MV-4-11 (cell line): ENCODE measurements at places on chromosomes 13 and 19.

GRCh38 chr19:41570639-41571112 is 5.3 kb upstream of the CEACAM21 start:
- DNase-seq = peak; percentile 83

- no peak for DNase-seq
These were observed 40.3 kb upstream of the SGCG start for GRCh38 chr13:23140492-23140891.

GRCh38 chr13:29730253-29730652 is 120.2 kb downstream of the UBL3 start:
- DNase-seq = no peak

GRCh38 chr13:43985422-43986072 is 105.8 kb downstream of the LACC1 start:
- DNase-seq = no peak

GRCh38 chr13:37531049-37531448 is 67.5 kb downstream of the POSTN start:
- no peak for DNase-seq

GRCh38 chr13:48501705-48502104 is 31.2 kb downstream of the RCBTB2 start:
- peak; percentile 31 for DNase-seq

DNA sequence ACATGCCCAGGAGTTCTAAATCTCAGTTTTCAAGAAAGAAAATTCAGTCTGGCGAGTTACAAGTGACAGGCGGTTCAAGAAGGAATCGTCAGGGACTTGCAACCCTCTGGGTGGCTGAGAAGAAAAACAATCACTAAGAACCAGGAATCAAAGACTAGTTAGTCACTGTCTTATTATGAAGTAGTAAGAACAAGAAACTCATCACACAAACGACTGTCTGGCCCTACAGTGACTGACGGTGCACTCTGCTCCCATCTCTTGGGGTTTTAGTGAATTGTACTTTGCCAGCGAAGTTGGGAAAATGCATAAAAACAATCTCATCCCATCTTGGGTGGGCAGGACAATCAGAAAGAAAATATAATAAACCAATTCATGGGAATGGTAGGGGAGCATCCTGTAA is 63.7 kb upstream of the SACS start:
- no peak for DNase-seq

DNA sequence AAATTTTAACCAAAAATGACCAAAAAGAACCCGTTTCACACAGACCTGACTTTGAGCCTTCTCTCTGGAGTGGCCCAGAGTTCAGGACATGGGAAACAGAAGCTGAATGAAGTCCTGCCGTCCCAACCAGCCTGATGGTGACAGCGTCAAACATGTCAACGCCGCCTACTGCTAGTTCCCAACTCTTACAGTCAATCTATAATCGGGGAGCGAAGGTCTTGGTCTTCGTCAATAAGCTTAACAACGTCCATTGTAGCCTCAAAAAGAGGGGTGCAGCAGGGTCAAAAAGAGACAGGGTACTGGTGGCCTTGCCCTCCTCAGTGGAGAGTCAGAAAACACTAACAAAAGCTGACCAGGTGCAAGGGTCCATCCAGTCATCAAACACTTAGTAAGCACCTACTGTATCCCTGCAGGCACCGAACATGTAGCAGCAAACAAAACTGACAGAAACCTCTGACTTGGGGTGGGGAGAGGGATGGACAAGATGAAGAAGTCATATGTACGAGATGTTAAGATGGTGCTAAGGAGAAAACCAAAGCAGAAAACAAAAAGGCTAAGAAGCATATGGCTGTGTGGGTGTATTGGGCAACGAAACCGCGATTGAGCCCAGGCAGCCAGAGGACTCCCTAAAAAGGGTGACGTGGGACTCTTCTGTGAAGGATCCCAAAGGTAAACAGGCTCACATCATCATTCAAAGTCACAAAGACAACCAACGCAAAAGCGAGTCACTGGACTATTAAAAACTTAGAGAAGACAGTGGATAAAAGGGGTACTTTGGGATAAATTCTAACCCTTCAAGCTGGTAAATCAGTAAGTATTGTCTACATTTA is 12.0 kb downstream of the MLLT1 start:
- DNase-seq = peak; percentile 47

- peak; percentile 82 for DNase-seq
These were observed 10.3 kb upstream of the GARIN5A start for GRCh38 chr19:50486823-50487515.

- DNase-seq = no peak
These were observed 543 bp upstream of the FAM124A start for GRCh38 chr13:51221674-51222036.

DNA sequence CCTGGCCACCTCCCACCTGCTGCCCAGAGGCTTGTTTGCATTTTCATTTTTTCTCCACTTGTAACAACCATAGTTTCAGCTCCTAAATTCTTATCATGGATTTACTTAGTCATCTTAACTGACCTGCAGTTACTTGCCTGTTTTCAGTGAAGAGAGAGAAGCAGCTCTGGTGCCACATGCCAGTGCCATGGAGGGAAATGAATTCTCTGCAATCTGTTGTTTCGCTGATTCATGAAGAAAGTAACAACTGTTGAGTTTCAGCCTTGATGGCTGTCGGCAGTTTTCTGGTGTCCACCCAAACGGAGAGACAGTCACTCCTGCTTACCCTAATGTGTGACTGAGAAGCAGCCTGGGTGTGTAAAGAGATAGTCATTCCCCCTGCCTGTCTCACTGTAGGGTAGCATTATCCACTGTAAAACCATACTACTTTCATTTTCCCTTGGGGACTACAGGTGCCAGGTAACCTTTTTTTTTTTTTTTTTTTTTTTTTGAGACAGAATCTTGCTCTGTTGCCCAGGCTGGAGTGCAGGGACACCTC is 116.1 kb downstream of the DNAJC3 start:
- DNase-seq = no peak

DNA sequence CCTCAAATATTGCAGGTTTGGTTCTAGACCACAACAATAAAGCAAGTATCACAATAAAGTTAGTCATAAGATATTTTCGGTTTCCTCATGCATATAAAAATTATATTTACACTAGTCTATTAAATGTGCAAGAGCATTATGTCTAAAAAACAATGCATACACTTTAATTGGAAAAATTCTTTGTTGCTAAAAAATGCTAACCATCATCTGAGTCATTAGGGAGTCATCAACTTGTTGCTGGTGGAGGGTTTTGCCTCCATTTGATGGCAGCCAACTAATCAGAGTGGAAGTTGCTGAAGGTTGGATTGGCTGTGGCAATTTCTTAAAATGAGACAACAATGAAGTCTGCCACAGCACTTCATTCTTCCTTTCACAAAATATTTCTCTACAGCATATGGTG is 422.3 kb upstream of the GPC6 start:
- DNase-seq = no peak

DNA sequence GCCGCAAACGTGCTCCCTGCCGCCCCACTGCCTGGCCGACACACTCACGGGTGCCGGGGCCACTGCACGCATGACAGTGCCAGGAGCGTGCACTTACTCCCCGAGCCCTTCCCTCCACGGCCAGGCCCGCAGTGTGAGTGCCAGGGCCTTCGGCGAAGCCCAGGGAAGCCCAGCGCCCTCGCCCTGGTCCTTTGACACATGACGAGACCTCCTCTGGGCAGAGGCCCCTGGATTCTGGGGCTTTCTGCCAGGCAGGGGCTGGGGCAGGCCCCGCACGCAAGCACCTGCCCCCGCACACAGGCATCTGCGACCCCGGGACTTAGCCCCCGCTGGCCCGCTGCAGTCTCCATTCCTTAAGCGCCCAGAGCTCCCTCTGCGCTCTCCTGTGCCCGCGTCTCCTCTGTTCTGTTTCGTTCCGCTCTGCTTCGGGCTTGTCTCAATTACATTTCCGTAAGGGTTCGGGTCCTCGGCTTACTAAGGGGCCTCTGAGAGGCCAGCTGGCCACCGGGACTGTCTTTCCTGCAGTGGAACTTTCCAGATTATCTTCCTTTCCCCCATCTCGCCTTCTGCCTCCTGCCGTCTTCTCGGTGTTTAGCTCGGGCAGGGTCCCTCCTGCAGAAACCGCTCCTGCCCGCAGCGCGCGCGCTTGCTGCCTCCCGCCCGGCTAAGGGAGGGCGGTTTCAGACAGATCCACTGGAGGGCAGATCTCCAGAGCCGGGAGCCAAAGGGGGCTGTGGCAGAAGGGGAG is 98.8 kb downstream of the ING1 start:
- no peak for DNase-seq

DNA sequence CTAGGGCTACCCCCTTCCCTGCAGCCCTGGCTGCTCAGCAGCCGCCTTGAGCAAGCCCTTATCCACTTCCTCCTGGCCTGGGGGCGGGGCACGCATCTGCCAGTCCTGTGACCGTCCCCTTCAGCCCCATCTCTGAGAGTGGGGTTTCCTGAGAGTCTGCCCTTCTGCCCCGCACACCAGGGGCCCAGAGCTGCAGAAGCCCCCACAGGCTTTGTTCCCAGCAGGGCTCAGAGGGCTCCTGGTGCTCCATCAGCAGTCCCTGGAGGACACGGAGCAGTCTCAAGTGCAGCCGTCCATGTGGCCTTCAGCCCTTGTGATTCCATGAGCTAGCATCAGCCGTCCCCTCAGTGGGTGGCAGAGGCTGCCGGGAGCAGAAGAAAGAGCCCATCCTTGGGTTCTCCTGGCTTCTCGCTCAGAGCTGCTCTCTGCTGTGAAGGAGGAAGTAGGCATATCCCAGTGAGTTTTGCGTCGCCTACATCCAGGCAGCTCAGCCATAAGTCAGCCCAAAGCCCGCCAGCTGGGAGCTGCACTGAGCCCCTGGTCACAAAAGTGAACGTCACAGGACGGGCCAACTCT is 16.3 kb downstream of the MYO9B start:
- DNase-seq = peak; percentile 81

- DNase-seq = peak; percentile 24
These were observed 10.1 kb upstream of the ZNF358 start for GRCh38 chr19:7505682-7506384.

- DNase-seq = no peak
These were observed 229.3 kb upstream of the EDNRB start for GRCh38 chr13:78147905-78148304.

DNA sequence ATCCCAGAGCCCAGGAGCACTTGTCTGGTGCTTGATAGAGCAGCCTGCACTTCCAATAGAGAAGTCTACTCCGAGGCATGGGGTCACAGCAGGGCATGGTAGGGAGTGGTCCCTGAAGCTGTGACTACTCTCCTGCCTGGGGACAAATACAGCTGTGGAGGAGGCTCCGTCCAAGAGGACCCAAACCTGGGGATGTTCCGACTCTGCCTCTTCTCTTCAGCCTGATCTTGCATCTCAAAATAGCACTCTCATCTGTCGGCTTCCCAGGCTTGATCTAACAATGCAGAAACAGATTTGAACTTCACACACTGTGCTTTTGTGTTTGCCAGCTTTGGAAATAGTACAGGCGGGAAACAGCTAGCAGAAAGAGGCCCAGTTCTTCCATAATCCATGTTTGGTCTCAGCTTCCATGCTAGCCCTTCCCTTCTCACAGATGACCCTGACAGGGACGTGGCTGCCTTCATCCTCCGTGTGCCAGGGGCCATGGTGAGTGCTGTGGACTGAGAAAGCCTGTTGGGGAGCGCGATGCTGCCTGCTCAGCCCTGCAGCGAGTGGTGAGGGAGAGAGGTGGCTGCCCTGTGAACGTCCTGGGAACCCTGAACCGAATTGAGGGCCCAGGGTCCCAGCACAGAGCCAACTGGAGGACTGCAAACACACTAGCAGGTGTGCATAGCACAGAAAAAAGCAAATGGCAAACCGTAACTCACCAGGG is 150.3 kb upstream of the GPR12 start:
- no peak for DNase-seq

GRCh38 chr13:83780227-83780626 is 102.0 kb downstream of the SLITRK1 start:
- no peak for DNase-seq

- peak; percentile 46 for DNase-seq
These were observed 1.6 kb upstream of the TNNI3 start for GRCh38 chr19:55158848-55159749.

- peak; percentile 76 for DNase-seq
These were observed 25.3 kb upstream of the HOMER3 start for GRCh38 chr19:18966307-18966706.

- no peak for DNase-seq
These were observed 93.8 kb upstream of the RNF113B start for GRCh38 chr13:98270819-98271218.

DNA sequence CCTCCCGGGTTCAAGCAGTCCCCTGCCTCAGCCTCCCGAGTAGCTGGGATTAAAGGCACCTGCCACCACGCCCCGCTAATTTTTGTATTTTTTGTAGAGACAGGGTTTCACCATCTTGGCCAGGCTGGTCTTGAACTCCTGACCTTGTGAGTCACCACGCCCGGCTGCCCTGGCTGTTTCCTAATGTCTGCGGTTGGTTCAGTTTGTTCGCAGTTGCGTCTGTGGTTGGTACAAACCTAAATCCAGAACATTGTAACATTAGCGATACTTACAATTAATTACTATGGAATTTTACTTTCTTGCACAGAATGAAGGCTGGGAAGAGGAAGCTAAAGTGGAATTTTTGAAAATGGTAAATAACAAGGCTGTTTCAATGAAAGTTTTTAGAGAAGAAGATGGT is 38.1 kb downstream of the RNF17 start:
- DNase-seq = peak; percentile 85

- DNase-seq = no peak
These were observed 68.7 kb downstream of the IPO5 start for GRCh38 chr13:98022210-98022609.

- DNase-seq = no peak
These were observed 9.9 kb upstream of the RABAC1 start for GRCh38 chr19:41968751-41969595.

GRCh38 chr19:52140032-52140710 is 433 bp upstream of the ZNF616 start:
- DNase-seq = no peak

- DNase-seq = no peak
These were observed 12.3 kb downstream of the ATP7B start for GRCh38 chr13:51998723-51999509.

- no peak for DNase-seq
These were observed 63.0 kb downstream of the C13orf42 start for GRCh38 chr13:51048166-51048461.

DNA sequence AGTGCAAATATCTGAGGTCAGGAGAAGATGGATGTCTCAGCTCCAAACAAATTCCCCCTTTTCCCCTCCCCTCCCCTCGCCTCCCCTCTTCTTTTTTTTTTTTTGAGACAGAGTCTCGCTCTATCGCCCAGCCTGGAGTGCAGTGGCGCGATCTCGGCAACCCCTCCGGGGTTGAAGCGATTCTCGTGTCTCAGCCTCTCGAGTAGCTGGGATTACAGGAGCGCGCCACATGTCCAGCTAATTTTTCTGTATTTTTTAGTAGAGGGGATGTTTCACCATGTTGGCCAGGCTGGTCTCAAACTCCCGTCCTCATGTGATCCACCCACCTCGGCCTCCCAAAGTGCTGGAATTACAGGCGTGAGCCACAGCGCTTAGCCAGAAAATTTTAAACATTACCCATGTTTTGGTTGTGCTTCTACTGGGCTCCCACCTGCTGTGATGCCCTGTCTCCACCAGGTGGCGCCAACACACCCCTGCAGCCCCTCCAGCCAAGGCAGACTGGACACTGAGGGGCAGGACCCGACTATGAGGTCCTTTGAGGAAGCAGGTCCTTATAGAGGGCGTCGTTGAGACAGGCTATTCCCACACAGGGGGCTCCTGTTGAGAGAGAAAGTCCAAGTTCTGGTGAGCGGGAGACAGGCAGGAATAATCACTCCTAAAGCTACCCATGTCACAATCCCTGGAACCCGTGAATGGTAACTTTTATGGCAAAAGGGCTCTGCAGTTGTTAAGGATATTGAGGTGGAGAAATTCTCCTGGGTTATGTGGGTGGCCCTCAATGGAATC is 6.3 kb downstream of the ERICH4 start:
- peak; percentile 74 for DNase-seq
